PC-9 (cell line): ENCODE measurements at places on chromosomes 13 and 19.
A peak's percentile ranks its signal among the peaks of the same experiment; 100 is the strongest.

- DNase-seq, result no peak
Observed at GRCh38 chr13:102291587-102292218, 110.1 kb downstream of the FGF14 start.

GRCh38 chr13:107266657-107267056, 698.7 kb upstream of the ARGLU1 start:
- DNase-seq, result no peak

- no peak for DNase-seq
Observed at GRCh38 chr19:58291943-58292342, 13.2 kb downstream of the ZNF8 start.

GRCh38 chr19:44803442-44804428, 5.2 kb upstream of the BCAM start:
- peak; percentile 80 for DNase-seq

DNA sequence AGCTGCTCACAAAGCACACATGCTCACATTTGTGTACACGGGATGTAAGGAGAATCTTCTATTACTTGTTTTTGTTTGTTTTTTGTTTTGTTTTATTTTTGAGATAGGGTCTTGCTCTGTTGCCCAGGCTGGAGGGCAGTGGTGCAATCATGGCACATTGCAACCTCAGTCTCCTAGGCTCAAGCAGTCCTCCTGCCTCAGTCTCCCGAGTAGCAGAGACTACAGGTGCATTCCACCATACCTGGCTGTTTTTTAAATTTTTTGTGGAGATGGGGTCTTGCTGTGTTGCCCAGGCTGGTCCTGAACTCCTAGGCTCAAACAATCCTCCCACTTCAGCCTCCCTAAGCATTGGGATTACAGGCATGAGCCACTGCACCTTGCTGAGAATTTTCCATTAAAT, 41.8 kb downstream of the KCNC3 start:
- DNase-seq, result no peak

GRCh38 chr19:54255105-54255775, 1.8 kb downstream of the LILRB5 start:
- no peak for DNase-seq

GRCh38 chr13:93926425-93926824, 553.1 kb downstream of the DCT start:
- DNase-seq, result no peak

DNA sequence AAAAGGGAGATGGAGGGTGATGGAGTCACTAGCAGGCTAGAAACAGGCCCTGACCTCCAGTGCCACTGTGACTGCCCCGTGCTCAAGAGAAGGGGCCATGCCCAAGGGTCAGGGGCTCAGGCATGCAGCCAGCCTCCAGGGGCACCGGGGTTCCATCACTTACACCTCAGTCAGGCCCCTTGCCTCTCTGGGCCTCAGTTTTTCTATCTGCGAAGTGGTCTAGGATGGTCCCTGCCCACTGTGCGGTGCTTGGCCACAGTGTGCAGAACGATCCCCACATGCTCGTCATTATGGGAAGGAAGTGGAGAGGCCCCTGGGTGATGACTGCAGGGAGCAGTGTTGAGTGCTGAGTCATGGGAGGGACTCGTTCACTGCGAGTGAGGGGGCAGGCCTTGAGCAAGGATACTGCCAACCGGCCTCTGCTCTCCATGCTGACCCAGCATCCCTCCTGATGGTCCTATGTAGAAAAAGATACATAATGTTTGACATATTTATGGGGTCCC, 23.1 kb downstream of the TMED1 start:
- no peak for DNase-seq

DNA sequence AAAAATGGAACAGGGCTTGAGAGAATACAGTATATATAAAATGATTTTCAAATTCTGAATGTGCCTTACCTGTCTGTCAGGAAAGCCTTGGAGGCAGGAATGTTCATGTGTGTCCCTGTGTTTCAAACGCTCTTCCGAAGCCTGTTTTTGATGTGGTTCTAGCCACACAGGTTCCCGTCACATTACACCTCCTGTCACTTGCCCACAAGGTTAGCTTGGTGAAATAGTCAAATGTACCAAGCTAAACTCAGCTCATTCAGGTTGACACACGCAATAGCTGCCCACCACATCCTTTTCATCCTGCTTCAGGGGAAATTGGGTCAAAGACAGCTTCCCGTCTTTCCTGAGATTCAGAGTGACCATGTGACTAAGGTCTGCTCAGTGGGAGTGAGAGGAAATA, 574.0 kb downstream of the EFNB2 start:
- no peak for DNase-seq

DNA sequence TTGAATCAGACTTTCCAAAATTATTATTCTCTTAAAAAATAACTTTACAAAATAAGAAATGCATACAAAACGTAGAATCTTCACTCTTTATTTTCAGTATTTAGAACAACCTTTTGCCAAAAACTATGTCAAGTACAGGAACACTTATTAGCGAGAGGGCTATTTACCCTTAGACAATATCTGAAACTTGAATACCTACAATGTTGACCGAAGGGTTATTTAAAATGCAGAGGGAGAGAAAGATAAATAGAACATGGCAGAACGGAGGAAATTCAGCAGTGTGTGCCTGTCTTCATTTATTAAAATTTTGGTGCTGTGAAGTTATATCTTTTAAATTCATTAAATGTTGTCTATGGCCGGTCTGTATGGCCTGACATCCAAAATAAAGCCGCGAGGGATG, 198.8 kb downstream of the EFNB2 start:
- no peak for DNase-seq

DNA sequence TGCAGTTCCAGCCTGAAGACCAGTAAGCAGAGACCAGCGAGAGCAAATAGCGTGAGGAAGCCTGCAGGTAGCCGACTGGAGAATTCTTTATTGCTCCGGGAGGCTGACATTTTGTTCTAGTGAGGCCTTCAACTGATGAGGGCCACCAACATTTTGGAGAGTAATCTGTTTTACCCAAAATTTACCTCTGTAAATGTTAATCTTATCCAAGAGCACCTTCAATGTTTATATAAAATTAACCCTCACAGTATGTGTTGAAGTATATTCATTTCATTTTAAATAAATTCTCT, 546.4 kb upstream of the SLITRK5 start:
- no peak for DNase-seq

DNA sequence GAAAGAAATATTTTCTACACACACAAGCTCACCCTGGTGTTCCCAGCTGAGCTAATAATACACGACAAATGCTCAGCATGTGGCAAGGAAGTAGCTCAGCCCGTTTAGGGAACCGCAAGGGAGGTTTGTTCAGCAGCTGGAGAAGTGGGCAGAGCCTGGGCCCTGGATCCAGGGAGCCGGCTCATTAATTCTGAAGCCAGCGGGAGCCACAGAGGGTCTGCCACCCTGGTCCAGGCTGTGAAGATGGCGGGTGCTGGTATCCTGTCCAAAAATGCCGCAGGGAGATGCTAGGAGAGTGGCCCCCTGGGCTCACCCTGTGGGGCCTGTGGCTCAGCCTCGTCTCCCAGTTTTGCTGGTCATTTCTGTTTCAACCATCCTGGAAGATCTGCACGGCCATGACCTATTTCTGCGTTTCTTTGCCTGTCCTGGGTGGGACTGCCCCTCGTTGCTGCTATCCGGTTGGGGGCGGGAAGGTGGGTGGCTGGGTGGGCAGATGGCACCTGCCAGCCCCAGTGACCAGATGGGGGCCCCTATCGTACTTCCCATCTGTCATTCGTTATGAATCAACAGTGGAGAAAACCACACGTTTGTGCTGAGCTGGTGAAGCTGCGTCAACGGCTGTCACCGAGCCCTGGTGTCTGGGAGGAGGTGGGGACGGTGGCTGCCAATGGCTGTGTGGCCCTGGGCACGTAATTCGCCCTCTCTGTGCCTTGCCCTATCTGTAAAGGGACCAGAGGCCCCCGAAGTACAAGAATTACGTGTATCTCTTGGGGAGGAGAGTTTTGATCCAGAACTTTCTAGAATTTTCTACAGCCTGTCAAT, 2.7 kb upstream of the GNA15 start:
- peak; percentile 19 for DNase-seq

GRCh38 chr13:112651311-112651710, 38.5 kb upstream of the ATP11A start:
- no peak for DNase-seq

DNA sequence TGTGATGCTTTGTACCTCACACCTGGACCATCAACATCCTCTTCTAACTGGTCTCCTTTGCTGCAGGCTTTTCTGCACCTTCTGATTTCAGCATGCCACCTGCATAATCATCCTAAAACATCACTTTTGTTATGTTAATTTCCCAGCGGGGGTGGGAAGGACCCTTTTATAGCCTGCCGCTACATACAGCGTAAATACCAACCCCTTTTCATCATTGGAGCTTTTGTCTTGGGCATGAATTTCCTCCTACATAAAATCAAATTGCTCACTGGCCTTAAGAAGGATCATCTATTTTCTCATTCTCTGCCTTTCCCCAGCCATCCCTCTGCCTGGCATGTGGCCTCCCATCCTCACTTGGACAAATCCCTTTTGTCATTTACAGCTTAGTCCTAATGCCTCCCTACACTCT, 124.7 kb downstream of the RBM26 start:
- DNase-seq, result no peak

DNA sequence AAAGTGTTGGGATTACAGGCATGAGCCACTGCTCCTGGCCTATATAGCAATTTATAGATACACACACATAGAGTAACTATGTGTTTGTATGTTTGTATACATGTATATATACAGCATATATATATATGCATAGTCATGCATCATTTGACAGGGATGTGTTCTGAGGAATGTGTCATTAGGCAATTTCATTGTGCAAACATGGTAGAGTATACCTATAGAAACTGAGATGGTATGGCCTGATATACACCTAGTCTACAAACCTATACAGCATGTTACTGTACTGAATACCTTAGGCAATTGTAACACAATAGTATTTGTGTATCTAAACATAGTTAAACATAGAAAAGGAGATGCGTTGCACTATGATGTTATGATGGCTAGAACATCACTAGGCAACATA, 53.0 kb upstream of the PCCA start:
- no peak for DNase-seq

GRCh38 chr13:66940113-66940512, 290.0 kb downstream of the PCDH9 start:
- DNase-seq, result no peak

- no peak for DNase-seq
Observed at GRCh38 chr13:44045180-44045562, 165.5 kb downstream of the LACC1 start.

DNA sequence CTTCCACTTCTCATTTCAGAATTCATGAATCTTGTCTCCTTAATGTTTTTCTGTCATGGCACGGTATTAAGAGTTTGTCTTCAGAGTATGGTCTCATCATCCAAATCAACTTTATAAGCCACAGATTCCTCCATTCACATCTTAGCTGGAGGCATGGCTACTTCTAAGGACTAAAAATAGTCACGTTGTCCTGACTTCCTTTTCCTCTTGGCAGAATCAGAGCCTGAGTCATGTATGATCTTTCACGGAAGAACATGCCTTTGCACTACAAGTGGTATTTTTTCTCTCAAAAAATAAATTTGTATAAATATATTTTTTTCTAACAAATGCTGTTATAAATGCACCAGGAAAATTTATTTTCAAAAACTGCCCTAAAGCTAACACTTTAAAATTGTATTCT, 71.4 kb downstream of the ALOX5AP start:
- DNase-seq, result no peak

DNA sequence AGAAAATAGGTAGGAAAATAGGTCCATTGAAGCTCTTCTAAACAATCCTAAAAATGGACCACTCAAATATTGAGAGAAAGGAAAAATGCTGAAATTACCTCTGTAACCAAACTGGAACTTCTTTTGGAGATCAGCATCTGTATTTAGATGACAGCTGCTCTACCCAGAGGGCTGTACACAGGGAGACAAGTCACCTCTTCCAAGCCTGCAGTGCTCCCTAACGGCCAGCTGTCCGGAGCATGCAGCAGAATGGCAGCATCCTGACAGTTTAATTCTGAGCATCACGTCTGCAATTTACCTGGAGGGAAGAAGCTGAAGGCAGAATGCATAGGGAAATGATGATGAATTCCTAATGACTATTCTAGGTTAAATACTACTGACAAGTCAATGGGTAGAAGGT, 62.8 kb upstream of the DIAPH3 start:
- no peak for DNase-seq

GRCh38 chr19:39873385-39873784, 27.2 kb upstream of the FBL start:
- DNase-seq, result no peak

- no peak for DNase-seq
Observed at GRCh38 chr13:51479199-51479523, 26.3 kb upstream of the INTS6 start.

DNA sequence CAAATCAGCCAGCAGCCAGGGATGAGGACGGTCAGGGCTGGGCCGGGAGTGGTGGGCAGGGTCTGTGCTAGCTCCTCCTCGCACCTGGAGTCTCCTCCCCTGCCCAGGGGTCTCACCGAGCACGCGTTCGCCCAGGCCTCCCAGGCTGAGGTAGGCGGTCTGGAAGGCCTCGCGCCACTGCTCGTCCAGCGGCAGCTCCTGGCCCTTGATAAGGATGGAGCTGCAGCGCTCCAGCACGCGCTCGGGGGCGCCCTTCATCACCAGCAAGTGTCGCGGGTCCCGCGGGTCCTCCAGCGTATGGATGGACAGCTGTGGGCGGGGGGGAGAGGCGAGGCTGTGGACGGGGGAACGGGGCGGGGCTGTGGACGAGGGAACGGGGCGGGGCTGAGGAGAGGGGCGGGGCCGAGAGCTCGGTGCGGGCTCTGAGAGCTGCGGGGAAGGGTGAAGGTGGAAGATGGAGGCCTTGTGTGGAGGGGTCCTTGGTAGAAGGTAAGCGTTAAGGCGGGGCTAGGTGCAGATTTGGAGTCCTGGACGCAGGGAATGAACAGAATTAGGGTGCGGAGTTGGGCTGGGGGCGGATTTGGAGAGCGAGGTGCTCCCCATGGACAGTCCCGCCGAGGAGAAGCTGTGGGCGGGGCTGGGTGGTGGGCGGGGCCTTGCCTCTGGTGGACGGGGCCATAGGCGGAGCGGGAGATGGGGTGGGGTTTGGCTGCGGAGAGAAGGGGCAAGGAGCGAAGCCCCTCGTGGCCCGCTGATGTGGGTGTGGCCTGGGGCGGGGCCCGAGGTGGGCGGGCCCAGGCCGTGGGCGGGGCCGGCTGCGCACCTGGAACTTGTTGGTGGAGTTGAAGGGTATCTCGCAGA, 5.7 kb downstream of the ATP4A start:
- no peak for DNase-seq

- DNase-seq, result no peak
Observed at GRCh38 chr19:51108805-51109146, 567 bp upstream of the CTU1 start.

- no peak for DNase-seq
Observed at GRCh38 chr19:47848823-47849473, 10.1 kb upstream of the TPRX2 start.

- no peak for DNase-seq
Observed at GRCh38 chr13:110700641-110701040, 5.3 kb downstream of the CARS2 start.
